ENCODE measurements at places on chromosomes 3 and 15.

GRCh38 chr3:11878837-11879236 lies 32.2 kb upstream of the TAMM41 start:
- DNase-seq = no peak

- no peak for DNase-seq
These were observed 149.7 kb downstream of the KLF13 start for GRCh38 chr15:31476236-31476810.

DNA sequence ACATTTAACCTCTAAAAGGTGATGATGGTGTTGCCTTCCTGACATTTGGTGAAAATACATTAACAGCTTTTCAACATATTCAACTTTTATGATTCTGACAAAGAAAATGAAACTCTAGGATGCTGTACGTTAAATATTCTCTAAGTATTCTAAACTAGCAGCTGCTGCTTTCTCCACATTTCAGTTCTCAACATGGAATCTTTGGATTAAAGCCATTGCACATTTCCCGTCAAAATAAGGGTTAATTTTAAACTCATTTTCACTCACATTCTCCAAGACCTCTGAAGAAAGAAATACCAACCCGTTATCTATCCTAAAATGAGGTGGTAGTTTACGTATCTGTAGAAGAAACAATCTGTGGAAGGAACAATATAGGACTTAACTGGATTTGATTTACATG lies 655.7 kb upstream of the ARPP21 start:
- DNase-seq = no peak

GRCh38 chr3:173745952-173746682 lies 348.6 kb downstream of the NLGN1 start:
- no peak for DNase-seq

- DNase-seq = no peak
These were observed 64.8 kb downstream of the BOC start for GRCh38 chr3:113275929-113276750.

DNA sequence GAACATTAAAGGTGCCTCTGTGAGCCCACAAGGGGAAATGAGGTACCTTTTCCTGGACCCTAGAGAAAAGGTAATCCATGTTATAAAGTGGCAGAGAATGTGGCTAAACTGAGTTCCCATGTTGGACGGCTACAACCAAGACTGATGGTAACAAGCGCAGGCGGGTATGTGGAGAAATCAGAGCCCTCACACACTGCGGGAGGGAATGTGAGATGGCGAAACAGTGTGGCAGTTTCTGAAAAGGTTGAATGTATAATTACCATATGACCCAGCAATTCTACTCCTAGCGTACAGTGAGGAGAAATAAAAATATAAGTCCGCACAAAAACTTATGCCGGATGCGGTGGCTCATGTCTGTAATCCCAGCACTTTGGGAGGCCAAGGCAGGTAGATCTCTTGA lies 24.1 kb upstream of the SHISA5 start:
- no peak for DNase-seq

GRCh38 chr15:63918317-63918672 lies 84.5 kb upstream of the HERC1 start:
- peak; percentile 42 for DNase-seq

DNA sequence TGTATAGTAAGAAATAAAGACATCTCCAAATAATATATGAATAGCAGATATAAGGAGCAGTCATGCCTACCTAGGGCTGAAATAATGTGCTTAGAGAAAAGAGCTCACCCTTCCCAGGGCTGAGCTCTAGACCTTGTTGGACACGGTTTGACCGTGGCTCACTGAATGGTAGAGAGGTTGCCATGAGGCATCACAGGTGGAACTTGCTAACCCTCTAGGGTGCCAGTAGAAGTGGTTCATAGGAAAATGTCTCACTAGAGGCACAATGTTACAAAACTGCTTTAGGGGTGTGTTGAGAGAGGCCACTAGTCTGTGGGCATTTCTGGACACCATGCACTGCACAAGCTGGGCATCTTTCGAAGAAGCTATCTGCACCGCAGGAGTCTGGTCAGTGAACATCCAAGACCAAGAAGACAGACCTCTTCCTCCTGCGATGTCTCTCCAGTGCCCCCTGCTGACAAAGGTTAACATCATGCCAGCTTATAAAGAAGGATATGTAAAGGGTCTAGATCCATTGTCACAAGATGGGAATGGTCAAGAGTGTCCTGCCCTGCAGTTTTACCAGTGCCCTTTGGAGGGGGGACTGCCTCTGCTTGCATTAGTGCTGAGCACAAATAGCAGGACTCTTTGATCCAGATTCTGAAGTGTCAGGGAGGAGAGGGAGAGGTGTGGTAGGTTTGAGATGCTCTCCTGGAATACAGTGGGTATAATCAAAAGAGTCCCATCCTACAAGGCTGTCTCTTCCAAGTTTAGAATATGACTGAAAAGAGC lies 266.8 kb downstream of the ZNF385D start:
- peak; percentile 12 for DNase-seq

GRCh38 chr3:171901615-171902312 lies 58.6 kb downstream of the TMEM212 start:
- no peak for DNase-seq

GRCh38 chr15:79834495-79834894 lies 62.3 kb downstream of the MTHFS start:
- no peak for DNase-seq

DNA sequence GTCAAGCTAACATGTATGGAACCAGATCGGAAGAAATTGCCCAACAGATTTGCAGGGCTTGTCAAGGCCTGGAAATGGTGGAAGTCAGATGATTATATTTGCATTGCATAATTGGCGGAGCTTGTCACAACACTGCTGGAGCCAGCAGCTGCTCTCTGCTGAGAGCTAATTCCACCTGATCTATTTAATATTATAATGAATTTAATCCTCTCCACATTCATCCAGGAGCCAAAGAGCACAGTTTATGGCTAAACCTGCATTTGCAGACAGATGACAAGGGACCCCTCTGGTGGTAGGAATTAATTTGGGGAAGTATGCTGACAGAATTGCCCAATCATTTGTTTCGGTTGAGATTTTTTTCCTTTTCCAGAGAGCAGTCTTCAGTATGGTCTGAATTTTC lies 730.2 kb downstream of the TUSC7 start:
- peak; percentile 92 for DNase-seq

DNA sequence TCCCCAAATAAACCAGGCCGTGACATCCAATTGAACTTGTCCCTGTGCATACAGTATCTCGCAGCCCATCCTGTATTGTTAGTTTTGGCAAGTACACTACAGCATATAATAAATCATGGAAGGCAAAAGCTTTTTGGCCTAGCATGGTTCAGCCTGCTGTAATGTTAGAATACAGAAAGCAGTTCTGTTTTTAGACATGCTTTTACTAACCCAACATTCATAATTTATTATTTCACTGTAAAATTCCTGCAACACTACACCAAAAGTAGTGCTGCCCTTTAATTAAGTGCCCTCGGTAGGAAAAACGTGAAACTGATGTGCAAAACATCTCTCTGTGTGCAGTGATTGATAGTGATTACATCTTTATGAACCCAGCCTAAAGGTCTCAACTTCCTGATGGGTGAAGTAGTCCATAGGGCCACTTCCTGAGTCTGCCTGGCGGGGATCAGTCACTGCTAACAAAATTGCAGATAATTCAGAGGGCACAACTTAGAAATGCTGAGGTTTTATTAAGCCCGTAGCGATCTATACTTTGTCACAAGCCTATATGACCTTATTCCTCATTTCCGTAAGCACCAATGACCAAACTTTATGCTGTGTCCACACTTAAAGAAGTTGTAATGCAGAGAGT lies 227.8 kb downstream of the CDIN1 start:
- DNase-seq = peak; percentile 53

GRCh38 chr3:142319094-142319493 lies 93.7 kb upstream of the GK5 start:
- DNase-seq = no peak

GRCh38 chr3:183254487-183255347 lies 1.7 kb downstream of the B3GNT5 start:
- DNase-seq = no peak

GRCh38 chr3:9875448-9875847 lies 4.6 kb downstream of the CIDEC start:
- no peak for DNase-seq

DNA sequence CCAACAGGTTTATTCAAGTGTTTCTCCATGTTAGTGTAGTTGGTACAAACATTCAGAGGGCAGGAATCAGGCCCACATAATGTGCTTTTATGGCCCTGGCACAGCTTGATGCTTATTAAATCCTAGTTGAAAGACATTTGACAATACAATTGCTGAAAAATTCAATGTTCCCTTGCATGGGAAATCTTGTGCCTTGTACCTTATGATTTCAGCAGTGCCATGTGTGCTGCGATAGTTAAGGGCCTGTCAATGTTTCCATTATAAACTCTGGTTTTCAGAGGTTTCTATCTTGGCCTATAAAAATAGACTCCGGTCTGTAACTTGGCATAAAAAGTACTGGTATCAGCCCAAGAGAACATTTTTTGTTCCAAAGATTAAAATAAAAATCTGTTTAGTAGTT lies 207.2 kb downstream of the TBC1D5 start:
- no peak for DNase-seq

- no peak for DNase-seq
These were observed 66.1 kb upstream of the NDN start for GRCh38 chr15:23753248-23753647.

GRCh38 chr3:35664460-35664919 lies 25.2 kb downstream of the ARPP21 start:
- peak; percentile 58 for DNase-seq

DNA sequence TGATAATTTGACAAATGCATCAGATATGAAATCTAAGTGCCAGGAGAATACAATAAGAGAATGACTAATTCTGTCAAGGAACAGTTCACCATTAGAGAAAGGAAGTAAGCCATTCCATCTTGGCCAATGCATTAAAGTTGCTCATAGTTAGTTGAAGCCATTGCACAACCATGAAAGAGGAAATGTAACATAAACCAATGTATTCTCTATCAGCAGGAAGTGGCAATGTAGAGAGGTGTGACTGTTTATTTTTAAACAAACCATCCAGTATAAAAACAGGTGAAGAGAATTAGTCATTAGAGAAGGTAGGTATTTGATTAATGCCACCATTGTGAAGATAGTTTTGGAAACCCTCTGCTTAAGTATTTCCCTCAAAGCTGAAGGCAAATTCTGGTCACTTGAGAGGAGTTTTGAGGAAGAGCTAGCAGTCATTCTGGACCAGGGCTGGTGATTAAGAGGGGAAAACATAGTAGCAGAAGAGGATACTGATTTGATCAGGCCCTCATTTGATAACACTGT lies 10.7 kb upstream of the ANXA2 start:
- DNase-seq = no peak

DNA sequence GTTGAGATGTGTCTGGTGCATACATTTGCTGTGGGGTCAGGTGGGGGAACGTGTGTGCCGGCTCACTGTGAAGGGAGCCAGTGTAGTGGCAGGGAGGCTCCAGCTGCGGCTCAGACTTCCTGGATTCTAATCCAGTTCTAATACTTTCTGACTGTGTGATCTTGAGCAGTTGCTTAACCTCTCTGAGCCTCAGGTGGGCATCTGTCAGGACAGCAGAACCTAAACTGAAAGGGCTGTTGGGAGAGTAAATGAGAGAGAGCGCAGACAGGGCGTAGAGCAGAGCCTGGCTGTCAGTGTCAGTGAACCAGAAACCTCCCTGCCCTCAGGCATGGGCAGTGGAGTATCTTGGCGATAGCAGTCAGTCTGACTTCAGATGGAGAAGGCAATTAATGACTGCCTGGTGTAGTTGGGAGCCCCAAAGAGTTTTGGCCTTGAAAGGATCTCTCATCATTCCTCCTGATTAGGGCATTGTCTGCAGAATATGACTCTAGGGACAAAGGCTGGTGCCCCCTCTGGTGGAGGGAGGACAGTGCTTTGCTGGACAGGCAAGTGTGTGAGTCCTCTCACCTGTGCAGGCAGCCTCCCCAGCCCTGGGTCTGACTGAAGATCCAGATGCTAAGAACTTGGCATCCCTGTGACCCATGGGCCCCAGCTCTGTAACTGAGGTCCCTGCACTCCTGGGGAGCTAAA lies 9.6 kb downstream of the KBTBD13 start:
- DNase-seq = no peak

DNA sequence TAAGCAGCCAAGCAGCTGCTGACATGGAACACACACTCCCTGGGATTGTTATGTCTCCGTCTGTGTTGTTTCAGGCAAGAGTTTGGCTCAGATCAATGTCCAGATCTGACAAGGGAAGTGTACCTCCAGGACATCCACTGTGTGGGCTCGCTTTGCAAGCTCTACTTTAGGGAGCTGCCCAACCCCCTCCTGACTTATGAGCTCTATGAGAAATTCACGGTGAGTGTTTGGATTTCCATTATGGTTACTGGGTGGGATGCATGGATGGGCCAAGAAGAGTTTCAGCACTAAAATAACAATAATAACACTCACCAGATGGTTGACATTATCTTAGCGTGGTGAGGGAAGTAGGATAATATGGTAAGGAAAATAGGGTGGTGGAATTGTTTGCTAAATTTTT lies 74.1 kb downstream of the ARHGAP31 start:
- no peak for DNase-seq

DNA sequence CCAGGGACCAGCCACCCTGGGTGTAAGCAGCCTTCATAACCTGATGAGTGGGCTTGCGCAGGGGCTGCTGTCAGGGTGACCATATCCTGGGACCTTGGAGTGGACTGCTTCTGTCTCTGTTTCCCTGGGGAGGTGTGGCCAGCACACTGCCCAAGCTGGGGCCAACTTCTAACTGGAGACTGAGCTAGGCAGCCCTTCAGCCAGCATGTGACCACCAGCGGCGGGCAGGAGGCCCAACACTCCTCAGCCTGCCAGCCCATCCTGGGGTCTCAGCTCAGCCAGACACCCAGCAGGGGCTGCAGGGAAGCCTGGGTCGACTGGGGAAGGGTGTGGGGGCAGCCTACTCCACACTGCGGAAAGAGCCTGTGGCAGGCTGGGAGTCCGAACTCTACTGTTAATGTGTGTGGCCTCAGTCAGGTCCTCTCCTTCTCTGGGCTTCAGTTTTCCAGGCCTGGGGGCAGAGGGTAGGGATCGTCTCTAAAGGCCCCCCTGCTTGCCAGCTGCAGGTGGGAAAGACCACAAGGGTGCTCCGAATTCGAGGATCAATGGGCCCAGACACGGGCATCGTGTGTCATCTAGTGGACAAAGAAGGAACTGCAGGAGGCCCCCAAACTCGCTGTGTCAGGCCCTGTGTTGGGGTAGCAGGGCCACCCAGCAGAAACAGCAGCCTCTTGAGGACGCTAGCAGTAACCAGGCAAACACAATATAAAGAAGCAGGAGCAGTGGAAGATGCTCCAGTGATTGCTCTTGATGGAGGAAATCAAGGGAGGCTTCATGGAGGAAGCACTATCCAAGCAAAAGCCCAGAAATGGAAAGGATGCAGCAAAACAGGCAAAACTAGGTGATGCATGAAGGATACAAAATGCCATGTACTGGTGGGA lies 2.0 kb upstream of the SEMA3G start:
- no peak for DNase-seq

DNA sequence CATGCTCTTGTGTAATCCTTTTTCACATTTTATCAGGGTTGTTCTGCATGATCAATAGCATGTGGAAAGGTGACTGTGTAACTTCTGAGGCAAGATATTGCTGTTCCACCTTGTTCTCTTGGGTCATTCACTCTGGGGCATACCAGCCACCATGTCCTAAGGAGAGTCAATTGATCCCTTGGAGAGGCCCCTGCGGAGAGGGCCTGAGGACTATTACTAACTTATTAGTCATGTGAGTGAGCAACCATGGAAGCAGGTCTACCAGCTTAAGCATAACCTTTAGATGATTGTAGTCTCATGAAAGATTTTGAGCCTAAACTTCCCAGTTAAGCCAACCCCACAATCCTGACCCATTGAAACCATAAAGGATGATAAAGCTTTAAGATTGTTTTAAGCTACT lies 22.0 kb upstream of the COL6A5 start:
- DNase-seq = no peak

- no peak for DNase-seq
These were observed 39.4 kb upstream of the SMAD3 start for GRCh38 chr15:67025719-67026609.
